ENCODE measurements at places on chromosomes 5 and 9.

DNA sequence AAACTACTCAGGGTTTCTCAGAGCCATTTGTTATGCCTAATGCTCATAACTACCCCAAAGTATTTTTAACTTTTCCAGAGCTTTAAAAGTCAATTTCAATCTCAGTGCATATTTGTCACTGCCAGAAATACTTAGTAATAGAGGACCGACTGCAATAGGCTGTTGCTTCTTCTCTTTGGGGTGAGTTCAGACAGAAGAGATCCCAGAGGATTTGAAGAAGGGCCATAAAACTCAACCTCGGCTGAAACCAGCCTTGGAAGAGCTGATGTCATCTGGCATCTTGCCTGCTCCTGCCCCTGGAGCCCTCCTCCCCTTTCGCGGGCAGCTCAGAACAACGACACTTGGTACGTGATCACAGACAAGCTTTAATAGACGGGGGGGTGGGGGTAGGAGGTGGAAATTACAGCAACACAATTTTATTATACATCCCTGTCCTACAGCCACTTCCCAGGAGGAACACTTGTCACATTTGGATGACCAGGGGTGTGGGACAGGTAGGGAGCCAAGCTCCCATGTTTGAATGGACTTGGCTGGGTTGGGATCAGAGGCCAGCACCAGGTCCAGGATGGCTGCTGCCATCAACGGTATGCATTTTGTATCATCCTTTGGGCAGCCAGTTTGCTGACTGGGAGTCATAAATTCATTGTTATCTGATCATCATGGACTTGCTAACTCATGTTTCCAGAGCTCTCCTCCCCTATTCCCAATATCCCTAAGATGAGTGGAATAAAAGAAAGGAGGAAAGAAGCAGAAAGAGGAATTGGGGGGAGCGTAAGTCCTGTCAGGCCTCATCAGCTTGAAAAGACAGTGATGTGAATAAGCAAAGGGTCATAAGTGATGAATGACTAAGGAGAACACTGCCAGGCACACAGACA is 186.6 kb upstream of the PANK3 start:
- DNase-seq = no peak

DNA sequence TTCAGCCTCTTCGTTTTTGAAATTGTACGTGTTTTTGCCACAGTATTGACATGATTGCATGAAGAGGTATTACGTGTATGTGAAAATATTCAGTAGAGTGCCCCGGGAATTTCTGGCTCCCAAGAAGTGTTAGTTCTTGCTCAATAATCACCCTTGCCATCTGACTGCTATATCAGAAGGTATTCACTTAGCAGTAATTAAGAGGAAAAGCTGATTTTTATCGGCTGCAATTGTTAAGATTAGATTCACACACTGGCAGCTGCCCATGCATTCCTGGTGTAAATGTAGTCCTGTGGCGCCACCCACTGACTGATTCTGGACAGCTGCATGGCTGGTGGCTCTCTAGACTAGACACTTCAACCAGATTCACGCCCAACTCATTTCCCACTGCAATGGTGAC is 440.1 kb upstream of the ADAMTS16 start:
- DNase-seq = peak; percentile 23

- no peak for DNase-seq
These were observed 23.3 kb downstream of the C5 start for GRCh38 chr9:121026768-121027167.

DNA sequence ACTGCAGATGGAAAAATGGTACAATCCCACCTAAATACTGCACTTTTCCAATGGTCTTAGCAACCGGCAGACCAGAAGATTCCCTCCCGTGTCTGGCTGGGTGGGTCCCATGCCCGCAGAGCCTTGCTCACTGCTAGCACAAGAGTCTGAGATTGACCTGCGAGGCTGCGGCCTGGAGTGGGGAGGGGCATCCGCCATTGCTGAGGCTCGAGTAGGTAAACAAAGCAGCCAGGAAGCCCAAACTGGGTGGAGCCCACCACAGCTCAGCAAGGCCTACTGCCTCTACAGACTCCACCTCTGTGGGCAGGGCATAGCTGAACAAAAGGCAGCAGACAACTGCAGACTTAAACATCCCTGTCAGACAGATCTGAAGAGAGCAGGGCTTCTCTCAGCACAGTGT is 221.6 kb upstream of the CTNND2 start:
- no peak for DNase-seq

DNA sequence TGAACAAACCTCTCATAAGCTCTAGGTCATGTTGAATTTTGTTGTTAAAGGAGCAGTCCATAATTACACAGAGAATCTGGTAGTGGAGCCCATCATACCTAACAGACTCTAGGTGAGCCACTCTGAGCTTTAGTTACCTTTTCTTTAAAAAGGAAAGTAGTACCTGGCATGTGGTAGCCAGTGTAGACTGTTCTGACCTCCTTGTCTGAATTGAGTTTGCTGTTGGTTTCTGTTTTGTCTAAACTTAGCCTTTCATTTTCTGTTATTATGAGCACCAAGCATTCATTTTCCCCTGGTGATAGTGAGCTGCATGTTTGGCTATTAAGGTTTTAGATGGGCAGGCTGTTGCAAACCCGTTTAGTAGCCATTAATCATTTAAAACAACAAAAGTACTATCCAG is 112.2 kb downstream of the MAST4 start:
- DNase-seq = no peak

- no peak for DNase-seq
These were observed 25.6 kb downstream of the CEP78 start for GRCh38 chr9:78261403-78262001.

GRCh38 chr9:119095072-119095471 is 274.2 kb downstream of the BRINP1 start:
- DNase-seq = no peak

DNA sequence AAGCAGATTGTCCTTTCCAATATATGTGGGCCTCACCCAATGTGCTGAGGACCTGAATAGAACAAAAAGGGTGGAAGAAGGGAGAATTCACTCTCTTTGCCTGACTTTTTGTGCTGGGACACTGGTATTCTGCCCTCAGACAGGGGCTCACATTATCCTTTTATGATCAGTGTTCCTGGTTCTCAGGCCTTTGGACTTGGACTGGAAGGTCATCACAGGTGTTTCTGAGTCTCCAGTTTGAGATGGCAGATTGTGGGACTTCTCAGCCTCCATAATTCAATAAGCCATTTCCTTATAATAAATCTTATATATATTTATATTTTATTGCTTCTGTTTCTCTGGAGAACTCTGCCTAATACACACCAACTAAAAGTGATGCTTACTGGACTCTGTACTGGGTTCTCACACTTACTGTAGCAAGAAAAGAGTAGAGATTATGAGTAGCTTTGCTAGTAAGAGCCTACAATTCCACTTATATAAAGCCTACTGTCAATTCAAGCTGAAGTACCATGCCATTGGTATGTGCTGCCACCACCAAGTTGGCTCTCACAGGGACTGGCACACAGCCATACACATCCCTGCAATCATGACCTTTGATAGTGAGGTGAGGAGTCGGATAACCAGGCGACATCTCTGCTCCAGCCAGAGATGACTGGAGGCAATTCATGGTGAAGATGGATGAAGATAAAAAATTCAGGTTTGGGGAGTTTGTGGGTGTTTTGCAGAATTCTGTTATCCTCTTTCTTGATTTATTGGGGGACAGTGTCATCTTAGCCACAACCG is 130.7 kb upstream of the NR3C1 start:
- DNase-seq = no peak
